Activated T-cell treated with anti-CD3 and anti-CD28 coated beads for 24 hours (primary cell): ENCODE measurements at places on chromosomes 2 and 18.

- DNase-seq, result no peak
Observed at GRCh38 chr2:128448331-128449225, 129.9 kb upstream of the HS6ST1 start.

GRCh38 chr18:27619090-27619772 is 434.1 kb upstream of the CHST9 start:
- DNase-seq, result no peak

GRCh38 chr2:228681426-228681825 is 499.9 kb upstream of the SPHKAP start:
- DNase-seq, result no peak

GRCh38 chr2:88019985-88020384 is 3.6 kb upstream of the RNU2-63P start:
- no peak for DNase-seq

- no peak for DNase-seq
Observed at GRCh38 chr18:985212-985661, 80.6 kb downstream of the ADCYAP1 start.

- no peak for DNase-seq
Observed at GRCh38 chr2:70895998-70896764, 39.5 kb upstream of the ATP6V1B1 start.

DNA sequence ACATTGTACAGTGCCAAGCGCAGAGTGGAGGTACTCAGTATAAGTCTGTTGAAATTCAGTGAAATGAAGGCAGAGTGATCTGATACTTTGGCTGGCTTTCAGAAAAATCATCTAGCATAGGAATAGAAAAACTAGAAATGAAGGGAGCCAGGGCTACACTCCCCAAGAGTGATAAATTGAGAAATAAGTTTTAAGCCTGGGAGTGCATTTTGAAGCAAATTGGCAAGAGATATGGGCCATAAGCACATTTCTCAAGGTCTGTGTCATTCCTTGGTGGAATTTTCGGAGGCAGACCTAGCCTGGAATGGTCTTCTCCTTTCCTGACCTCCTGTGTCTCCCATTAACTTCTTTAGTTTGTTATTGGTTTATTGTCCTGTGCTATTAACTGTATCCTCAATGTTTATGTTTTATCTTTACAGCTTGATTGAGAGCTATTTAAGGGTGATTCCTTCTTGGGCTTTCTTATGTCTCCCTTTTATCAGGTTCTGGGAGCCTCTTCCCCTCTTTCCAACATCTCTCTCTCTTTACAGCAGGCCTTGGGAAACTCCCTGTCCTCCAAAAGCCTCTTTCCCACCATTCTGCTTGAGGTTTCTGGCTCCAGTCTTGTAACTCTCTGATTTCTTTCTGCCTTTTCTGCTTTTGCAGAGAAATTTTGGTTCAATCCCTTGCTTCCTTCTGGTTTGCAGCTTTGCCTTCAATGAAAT is 649.5 kb downstream of the SLC4A3 start:
- no peak for DNase-seq

DNA sequence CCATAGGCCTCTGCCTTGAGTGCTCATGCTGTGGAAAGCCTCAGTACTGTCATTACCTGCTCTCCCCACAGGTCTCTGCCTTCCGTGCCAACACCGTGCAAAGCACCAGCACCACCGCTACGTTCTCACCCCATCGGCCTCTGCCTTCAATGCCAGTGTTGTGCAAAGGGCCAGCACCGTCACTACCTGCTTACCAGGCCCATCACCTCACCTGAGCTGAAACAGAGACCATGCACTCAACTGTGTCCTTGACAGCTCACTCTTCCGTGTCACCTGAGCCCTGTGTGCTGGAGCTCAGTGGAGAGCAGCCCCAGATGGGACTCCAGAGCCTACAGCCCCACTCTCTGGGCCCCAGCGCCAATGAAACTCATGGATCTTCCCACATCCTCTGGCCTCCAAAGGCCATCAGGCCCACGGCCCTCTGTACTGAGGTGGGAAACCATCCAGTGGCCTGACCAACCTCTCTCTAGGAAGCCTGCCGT is 62.7 kb downstream of the ZNF516 start:
- no peak for DNase-seq

GRCh38 chr2:1692342-1692741 is 52.0 kb downstream of the PXDN start:
- DNase-seq, result no peak

- no peak for DNase-seq
Observed at GRCh38 chr18:71371951-71372605, 1083.2 kb downstream of the SOCS6 start.

GRCh38 chr2:203600286-203600685 is 65.2 kb upstream of the RAPH1 start:
- DNase-seq, result no peak
